ENCODE measurements at places on chromosomes 1 and 21. TPM values are rescaled to one million over a fixed set of nuclear protein-coding genes. Genes with fewer than 3 reads are reported as not detected.

The SPRR3 gene
- not detected for total RNA-seq

The SERTAD4 gene
- 1.6 TPM for total RNA-seq

The PLA2G2D gene
- not detected for total RNA-seq

The MYOC gene
- not detected for total RNA-seq

The LCE1B gene
- total RNA-seq: not detected

The AKR7A3 gene
- not detected for total RNA-seq

DNA sequence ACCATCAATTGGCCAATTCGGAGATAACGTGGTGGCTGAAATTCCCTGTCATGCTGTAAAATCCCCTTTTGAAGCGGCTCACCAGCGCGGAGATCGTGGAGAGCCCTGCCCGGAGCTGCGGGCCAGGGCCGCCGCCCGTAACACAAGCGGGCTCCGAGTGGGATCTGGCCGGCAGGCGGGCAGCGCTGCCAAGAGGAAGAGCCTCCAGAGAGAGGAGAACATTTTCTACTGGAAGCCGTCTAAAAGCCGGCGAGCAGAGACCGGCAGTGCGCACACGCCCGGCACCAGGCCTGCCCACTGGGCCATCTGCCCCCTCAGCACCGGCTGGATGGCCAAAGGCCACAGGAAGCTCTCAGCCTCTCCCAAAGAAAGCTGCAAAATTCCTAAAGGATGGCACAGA, 15.5 kb downstream of the SSBP3 start:
- no peak for DNase-seq

- DNase-seq: no peak
These were observed 23.2 kb downstream of the ATP8B2 start for GRCh38 chr1:154348429-154349076.

- no peak for DNase-seq
These were observed 271.0 kb downstream of the DSCAM start for GRCh38 chr21:40575976-40576375.

GRCh38 chr1:26581287-26581651, 51.7 kb downstream of the RPS6KA1 start:
- DNase-seq: no peak

DNA sequence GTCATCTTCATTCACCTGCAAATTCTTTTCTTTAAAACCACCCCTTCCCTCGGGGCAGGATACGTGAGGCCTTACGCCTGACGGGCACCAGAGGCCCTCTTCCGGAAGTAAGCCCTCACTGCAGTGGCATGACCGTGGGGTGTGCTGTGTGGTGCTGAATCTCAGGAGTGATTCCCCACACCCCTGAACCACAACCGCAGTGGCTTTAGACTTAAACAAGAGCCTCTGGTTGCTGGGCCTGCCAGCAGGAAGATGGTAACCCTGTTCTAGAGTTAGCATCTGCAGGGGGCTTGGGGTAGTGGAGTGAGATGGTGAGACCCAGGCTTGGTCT, 12.1 kb downstream of the BSND start:
- peak; percentile 59 for DNase-seq

GRCh38 chr1:193418745-193419058, 232.3 kb upstream of the B3GALT2 start:
- no peak for DNase-seq

GRCh38 chr21:34183331-34183928, 110.1 kb downstream of the MRPS6 start:
- no peak for DNase-seq

GRCh38 chr1:177024623-177025022, 139.9 kb downstream of the ASTN1 start:
- DNase-seq: no peak

GRCh38 chr1:82181846-82182245, 381.1 kb downstream of the ADGRL2 start:
- no peak for DNase-seq

DNA sequence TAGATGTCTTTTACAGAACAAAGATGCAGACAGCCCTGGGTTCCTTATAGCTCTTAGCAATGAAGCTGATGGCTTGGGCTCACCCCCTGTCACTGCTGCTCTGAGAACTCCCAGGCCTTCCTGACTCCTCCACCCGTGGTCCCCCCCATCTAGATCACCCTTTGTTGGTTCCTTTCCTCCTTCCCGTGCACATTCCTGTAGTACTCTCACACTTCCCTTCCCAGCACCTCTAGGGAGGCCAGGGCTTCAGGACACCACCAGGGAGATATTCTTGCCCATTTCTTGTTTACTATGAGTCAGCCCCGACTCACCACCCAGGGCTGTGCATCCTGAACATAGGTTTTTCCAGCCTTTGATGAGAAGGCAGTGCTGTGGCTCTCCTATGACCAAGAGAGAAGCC, 14.4 kb upstream of the NOS1AP start:
- no peak for DNase-seq

GRCh38 chr1:61175976-61176375, 93.6 kb downstream of the NFIA start:
- no peak for DNase-seq

DNA sequence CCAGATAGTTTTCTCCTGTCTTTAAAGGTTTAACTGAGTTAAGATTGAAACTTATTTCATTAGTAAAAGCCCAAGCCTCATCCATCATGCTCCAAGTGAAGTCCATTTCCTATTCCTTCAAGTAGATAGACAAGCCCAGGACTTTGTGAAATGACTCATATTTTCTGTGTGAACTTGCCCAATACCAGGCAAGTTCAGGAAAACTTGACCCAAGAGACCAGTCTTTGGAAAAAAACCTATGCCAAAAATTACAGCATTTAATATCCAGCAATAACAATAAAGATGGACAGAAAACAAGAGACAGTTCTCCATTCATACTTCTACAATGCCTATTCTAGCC, 405 bp upstream of the RAB29 start:
- DNase-seq: no peak

DNA sequence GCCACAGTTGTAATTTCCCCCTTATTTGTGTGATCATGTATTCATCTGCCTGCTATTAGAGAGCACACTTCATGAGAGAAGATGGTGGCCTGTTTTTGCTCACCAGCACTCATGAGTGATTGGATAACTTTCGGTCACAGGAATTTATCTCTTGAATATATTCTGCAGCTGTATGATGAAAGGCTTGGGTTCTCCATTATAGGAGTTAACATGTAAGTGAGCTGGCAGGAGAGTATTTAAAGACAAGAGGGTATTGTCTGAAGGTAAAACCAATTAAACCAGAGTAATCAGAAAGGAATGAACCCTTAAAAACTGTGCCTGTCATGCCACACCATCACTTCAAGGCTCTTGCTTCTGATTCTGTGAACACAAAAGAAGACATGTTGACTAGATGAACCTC, 574.9 kb upstream of the CAMK1G start:
- DNase-seq: no peak

GRCh38 chr1:15272009-15272781, 25.2 kb downstream of the FHAD1 start:
- DNase-seq: peak; percentile 94

GRCh38 chr1:43541141-43541540, 10.5 kb downstream of the PTPRF start:
- DNase-seq: no peak

GRCh38 chr21:15788847-15789523, 59.2 kb downstream of the USP25 start:
- DNase-seq: no peak

DNA sequence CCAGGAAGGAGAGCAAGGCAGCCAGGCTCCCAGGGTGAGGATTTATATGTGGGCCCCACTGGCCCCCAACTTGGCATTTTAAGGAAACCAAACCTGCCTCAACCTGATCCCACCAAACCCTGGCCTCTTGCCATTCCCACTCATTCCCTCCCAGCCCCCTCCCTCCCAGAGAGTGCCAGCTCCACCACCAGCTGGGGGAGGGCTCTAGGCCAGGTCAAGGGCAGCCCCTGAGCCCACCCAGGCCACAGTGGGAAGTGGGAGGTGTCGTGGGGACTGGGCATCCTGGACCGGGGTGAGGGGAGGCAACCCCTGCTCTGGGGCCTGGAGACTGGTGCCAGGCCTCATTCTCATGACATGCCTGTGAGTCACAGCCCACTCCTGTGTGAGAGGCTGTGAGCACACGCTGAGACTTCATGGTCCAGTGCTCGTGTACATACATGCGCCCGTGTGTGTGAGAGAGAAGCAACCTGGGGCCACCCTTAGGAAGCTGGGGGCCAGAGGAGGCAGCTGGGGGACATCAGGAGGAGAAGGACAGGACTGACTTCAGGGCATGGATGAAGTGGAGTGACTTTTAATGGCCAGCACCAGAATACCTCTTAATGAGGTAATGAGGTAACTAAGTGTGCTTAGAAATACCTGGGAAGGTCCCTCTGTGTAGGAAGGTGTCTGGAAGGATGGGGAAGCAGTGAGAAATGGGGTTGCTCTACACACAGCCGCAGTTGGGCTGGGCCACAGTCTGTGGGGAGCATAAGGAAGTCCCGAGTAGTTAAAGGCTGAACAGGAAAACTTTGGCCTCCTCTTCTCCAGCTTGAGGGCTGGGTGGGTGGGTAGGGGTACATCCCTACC, at the start of gene S100A2:
TSS of gene S100A2 (minus strand) at position 316 of the 846 bp plus-strand sequence. CDS start 1,967 bp downstream, outside the sequence.
- DNase-seq: no peak

DNA sequence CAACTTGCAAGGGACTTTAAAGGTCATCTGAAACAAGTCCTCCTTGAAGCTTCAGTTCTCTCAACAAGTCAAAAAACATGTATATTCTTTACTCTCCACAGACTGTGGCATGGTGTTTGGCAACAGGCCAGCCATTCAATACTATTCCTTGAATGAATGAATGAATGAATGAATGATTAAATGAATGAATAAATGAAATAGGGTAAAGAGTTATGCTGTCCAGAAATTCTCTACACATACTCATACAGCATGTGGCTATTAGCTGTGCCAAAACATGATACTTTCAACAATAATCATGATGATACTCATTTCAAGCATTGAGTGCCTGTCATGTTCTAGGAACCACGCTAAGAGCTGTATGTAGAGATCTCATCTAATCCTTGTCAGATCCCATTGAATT, 356.1 kb downstream of the BARHL2 start:
- DNase-seq: no peak

GRCh38 chr1:93554883-93555872, 107.3 kb downstream of the FNBP1L start:
- no peak for DNase-seq
